ENCODE measurements at places on chromosomes 16 and 17.

DNA sequence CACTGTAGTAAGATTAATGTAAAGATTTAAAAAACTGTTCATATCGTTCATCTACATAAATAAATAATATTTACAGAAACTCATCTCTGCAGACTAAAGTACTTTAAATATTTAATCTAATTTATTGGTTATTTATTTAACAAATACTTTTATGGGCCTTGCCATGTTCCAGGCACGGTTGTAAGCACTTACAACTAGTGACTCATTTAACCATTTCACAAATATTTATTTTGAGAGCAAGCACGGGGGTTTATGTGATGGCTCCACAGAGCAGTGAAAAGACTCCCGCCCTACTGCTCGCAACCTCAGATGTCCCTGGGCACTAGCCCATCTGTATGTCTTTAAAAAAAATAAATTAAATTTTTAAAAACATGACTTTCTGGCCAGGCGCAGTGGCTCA lies 575.9 kb downstream of the WWOX start:
- no peak for DNase-seq

DNA sequence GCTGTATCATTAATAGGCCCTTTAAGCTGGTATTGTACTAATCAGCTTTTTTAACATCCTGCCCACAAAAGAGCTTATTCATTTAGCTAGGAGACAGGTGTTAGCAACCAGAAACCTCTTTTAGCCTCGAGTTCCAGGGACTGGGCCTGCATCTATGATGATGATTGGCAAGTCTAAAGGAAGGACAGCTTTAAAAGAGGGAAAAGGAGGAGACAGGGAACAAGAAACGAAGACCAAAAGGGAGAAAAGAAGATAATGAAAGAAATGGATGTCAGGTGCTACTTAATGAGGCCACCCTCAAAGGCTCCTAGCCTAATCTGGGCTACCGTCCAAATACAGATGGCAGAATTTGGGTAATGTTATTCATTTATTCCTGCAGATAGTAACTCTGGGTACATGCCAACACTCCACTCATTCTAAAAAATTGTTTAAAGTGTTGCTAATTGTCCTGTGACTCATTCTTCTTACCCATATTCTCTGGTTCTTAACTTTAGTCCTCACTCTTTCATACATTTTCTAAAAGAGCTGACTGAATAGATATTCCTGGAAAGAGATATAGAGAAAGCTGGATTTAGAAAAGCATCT lies 18.7 kb upstream of the RFFL start:
- DNase-seq, result peak; percentile 31

DNA sequence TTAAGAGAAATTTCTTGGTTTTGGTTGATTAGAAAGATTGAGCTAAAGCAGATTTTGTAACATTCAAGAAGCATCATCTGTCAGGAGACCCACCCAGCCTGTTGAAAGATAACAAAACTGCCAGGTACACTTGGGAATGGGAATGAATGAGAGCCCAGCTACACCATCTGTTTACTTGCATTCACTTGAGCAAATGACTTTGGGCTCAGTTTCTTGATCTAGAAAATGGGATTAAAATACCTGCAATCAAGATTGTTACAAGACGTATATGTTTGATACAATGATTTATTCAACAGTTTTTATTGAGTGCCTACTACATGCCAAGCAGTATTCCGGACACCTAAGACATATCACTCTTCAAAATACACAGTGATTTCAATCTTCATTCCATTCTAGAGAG lies 76.3 kb upstream of the HAS3 start:
- DNase-seq, result no peak

GRCh38 chr17:44496815-44497214 lies 6.4 kb downstream of the GPATCH8 start:
- DNase-seq, result no peak

GRCh38 chr16:58324792-58325191 lies 30.0 kb upstream of the PRSS54 start:
- DNase-seq, result no peak

- no peak for DNase-seq
These were observed 1.3 kb downstream of the KRT25 start for GRCh38 chr17:40753804-40754203.

DNA sequence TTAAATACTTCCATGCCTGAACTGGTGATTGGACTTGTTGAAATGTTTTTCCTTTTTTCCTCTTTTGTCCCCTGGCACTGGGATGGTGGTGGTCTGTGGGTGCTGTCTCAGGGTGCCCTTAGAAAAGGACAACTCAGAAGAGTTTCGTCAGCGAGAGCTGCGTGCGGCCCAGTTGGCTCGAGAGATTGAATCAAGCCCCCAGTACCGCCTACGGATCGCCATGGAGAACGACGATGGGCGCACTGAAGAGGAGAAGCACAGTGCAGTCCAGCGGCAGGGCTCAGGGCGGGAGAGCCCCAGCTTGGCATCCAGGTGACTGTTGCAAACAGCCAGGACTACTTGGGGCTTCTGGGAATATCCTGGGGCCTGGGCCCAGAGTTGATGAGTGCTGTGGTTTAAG lies 6.9 kb downstream of the ATXN2L start:
- no peak for DNase-seq

- DNase-seq, result no peak
These were observed 35.9 kb downstream of the RANBP10 start for GRCh38 chr16:67770346-67770991.

DNA sequence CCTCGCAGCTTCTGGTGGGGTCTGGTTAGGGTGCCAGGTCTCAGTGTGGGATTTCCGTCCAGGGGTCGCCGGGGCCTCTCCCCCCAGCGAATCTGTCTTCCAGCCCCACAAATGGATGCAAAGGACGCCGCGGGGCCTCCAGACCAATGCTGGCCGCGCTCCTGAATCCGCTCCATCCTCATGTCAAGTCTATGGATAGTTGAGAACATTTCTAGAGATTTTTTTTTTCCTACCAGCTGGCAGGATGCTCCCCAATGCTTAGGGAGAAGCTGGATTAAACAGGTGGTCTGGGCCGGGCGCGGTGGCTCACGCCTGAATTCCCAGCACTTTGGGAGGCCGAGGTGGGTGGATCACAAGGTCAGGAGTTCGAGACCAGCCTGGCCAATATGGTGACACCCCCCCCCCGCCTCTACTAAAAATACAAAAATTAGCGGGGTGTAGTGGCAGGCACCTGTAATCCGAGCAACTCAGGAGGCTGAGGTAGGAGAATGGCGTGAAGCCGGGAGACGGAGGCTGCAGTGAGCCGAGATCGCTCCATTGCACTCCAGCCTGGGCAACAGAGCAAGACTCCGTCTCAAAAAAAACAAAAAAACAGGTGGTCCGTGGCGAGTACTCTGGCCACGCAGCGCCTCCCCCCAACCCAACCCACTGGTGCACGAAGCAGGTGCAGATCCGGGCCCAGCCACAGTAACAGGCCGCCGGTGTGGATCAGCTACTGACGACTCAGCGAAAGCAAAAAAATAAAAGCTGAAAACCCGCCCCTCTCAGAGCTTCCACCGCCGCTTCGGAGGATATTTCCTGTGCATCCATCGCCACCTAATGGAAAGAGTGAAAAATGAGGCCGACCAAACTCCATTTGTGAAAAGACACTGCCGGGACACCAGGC lies 1.1 kb upstream of the NXN start:
- peak; percentile 94 for DNase-seq

- DNase-seq, result peak; percentile 8
These were observed 90.2 kb downstream of the CDH8 start for GRCh38 chr16:61946019-61946418.

DNA sequence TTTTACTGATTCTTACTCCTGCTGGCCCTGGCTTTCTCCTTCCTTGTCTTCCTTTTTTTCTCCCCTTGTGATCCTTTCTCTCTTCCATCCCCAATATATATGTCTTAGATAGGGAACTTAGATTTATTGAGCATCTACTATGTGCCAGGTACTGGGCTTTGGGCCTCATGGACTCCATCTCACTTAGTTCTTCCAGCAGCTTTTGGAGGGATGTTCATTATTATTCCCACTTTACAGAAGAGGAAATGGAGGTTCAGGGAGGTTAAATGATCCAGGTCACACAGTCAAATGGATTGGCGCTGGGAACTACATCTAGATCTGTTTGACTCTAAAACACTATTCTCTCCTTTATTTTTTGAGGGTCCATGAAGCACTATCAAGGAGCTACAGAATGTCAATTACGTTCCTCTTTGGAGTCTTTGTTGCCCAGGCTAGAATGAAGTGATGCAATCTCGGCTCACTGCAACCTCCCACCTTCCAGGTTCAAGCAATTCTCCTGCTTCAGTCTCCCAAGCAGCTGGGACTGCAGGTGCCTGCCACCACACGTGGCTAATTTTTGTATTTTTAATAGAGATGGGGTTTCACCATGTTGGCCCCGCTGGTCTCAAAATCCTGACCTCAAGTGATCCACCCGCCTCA lies 19.0 kb upstream of the PRKCA start:
- no peak for DNase-seq

DNA sequence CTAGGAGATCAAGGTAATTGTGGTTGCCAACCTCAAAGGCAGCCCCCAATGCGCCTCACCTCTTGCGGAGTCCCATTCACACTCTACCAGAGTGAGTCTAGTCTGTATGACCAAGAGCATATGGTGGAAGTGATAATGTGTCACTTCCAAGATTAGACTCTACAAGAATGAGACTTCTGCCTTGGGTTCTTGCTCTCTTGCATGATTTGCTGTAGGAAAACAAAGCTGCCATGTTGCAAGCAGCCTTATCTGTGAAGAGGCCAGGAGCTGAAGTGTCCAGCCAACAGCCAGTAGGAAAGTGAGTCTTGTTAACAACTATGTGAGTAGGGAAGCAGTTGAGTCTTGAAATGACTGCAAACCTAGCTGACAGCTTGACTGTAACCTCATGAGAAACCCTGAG lies 3.4 kb downstream of the TERF2 start:
- no peak for DNase-seq
